ENCODE measurements at places on chromosomes 4 and X.

DNA sequence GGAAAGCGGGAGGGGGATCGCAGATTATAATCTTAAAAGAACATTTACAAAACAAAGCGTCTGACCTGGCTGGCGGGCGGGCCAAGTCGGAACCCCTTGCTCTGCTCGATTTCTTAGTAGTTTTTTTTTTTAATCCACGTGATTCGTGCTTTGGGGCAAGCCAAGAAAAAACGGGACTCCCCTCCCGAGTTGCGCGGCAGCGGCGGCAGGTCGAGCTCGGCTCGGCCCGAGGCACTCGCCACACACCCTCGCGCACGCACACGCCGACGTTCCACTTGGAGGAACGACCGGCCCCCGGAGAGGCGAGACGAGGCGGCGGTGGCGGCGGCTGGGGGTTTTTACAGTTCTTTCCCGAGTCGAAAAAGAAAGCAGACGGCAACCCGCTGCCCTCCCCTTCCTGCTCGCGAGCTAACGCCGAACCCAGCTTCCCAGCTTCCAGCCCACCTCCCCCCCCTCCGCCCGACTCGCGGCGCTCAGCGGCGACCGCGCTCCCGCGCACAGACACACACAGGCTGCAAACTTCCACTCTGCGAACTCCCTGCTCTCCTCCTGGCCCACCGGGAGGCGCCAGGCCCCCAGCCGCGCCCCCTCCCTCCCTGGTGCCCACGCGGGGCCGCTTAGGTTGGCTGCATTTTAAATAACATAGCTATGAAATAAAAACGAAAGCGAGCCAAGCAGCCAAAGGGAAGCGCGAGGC lies 1.2 kb downstream of the BCOR start:
- no peak for DNase-seq

DNA sequence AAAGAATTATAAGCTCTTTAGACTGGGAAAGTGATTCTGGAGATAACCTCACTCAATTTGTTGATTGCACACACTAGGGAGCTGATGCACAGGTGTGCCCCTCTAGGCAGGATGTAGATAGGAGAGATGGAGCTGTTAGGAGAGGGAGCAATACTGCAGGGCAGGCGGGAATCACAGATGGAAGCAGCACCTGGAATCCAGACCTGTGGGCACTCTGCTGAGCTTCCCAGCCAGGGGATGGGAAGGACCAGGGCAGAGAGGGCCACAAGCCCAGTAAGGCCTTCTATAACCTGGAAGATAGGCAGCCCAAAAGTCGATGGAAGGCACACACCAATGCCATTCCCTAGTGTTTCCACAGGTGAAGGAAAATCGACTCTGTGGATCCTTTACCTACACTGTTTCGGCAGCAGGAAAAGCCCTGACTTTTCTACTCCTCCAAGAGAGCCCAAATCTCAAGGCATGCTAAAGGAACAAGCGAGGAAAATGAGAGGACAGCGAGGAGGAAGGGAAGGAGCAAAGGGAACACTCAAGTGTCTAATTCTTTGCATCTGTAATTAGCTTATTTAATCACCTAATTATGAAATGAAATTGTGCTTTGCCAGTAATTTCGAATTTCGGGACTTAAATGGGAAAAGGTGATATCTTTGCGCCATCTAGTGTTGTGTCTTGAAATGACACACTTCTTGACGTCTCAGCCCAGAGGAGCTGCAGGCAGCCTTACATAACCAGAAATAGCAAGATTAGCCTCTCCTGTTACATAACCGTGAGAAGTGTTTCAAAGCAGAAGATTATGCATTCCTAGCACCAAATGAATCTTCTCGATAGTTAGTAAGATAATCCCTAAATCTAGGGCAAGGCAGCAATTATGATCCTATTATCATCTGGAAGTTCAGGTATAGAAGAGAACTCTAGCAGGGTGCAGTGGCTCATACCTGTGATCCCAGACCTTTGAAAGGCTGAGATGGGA lies 31.0 kb upstream of the TLR3 start:
- DNase-seq = peak; percentile 44

DNA sequence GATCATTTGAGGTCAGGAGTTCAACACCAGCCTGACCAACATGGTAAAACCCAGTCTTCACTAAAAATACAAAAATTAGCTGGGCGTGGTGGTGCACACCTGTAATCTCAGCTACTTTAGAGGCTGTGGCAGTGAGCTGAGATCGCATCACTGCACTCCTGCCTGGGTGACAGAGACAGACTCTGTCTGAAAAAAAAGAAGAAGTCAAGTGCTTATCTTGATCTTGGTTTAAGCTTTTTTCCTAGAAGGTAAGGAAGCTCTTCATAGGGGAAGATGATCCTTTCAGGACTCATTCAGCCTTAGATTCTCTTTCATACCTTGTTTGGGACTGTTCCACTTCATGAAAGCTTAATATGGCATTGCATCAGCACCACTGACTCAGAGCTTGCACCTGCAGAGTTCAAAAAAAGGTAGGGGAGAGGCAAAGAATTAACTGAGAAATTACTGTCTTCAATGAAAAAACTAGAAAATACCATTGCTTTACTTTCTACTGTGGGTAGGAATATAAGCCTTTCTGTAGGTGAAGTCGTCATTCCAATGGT lies 70.8 kb upstream of the EPGN start:
- no peak for DNase-seq

DNA sequence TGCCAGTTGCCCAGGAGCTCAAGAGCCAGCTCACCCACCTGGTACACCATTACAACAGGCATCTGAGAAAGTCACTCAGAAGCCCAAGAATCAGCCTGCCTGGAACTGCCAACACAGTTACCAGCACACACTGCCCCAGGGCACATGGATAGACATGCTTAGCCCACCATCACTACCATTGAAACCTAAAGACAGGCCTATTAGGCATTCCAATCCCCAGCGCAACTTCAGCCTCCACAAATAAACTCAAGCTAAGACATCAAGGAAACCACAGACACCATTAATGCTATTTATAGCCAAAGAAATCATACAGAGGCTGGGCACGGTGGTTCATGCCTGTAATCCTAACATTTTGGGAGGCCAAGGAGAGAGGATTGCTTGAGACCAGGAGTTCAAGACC lies 42.3 kb downstream of the ATRX start:
- DNase-seq = no peak

GRCh38 chr4:4439782-4440181 lies 52.9 kb downstream of the NSG1 start:
- no peak for DNase-seq

- DNase-seq = peak; percentile 38
These were observed 345.3 kb upstream of the LCORL start for GRCh38 chr4:18366892-18367291.

GRCh38 chr4:5018096-5018495 lies 1.2 kb downstream of the CYTL1 start:
- no peak for DNase-seq

GRCh38 chr4:103664436-103665075 lies 55.2 kb downstream of the TACR3 start:
- no peak for DNase-seq

DNA sequence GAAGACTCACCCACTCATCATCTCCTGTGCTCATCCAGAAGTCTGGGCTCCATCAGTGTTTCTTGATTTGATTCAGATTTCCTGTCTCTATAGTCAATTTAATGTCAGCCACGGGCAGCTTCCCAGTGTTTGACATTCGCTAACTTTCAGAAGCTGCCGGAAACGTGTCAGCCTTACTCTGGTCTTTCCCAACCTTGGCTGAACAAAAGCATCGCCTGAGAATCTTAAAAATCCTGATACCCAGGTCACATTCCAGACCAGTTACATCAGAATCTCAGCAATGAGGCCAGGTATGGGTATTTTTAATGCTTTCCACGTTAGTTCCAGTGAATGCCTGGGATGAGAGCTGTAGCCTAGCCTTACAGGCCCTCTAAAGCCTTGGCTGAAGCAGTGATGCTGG lies 233.8 kb downstream of the FRMPD4 start:
- DNase-seq = no peak

- no peak for DNase-seq
These were observed 13.9 kb upstream of the KLF3 start for GRCh38 chr4:38650133-38650532.

DNA sequence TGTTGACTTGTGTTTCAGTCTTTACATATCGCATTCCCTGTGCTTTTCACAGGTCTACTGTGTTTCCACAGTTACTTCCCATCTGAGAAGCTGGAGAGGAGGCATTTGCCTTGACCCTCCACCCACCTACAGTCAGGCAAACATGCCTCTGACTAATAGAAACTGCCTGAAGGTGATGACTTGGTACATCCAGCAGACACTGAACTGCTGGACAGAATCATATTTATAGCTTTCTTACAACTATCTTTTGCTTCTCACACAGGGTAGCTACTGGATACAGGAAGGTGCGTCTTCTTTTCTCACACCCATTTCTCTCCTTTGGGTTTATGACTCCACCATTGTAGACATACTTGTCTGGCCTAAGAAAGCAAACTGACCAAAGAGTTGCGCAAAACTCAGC lies 58.0 kb downstream of the VGLL1 start:
- DNase-seq = no peak

- DNase-seq = no peak
These were observed 306.8 kb upstream of the FAM241A start for GRCh38 chr4:111838406-111838930.

Measured in COR-L47 (cell line).